ENCODE measurements at places on chromosomes 12 and 14. TPM values are rescaled to one million over a fixed set of nuclear protein-coding genes. Genes with fewer than 3 reads are reported as not detected.
A peak's percentile ranks its signal among the peaks of the same experiment; 100 is the strongest.

DNA sequence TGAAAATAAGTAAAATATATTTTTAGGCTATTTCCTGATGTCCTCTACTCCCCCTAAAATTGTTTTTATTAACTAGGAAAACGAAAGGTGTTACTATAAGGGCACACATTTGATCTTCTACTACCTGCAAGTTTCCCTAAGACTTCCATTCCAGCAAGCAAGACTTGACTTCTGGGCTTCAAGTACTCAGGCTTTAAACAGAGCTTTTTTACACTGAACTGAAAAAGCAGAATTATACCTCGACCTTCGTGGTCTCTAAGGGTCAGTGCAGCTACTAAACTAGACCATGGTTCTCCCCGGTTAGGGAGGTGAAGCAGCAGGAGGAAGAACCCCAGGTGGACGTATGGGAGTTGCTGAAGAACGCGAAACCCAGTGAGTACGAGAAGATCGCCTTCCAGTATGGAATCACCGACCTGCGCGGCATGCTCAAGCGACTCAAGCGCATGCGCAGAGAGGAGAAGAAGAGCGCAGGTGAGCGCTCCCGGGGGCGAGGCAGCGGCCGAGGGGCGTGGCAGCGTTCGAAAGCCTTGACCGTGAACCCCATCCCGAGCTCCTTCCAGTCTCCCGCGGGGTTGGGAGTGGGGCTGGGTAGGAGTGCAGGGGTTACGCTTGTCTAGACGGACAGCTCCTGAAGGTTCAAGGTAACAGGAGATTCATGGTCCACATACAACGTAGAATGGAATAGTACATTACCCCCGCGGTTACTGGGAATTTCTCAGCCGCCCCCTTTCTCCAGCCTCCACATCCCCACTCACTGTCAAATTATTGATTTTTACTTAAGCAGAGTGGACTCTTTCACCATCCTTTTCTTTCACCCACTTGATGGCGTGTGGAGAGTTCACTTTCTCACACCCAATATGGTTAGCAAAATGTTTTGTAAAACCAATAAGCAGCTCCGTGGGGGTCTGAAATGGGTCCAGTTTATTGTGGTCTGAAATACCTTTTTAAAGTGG lies 47.6 kb downstream of the MYBPC1 start:
- peaks cover 18% of the 10 kb centered on the region for H3K4me1 ChIP-seq
- H3K27ac ChIP-seq, result no peak overlapping the region
- H3K4me3 ChIP-seq, result peak overlapping the region; percentile 11
- H3K27me3 ChIP-seq, result peaks cover 9% of the 10 kb centered on the region

SPATS2 gene
- 24.8 TPM for total RNA-seq

TBX5 gene
- not detected for total RNA-seq

DNA sequence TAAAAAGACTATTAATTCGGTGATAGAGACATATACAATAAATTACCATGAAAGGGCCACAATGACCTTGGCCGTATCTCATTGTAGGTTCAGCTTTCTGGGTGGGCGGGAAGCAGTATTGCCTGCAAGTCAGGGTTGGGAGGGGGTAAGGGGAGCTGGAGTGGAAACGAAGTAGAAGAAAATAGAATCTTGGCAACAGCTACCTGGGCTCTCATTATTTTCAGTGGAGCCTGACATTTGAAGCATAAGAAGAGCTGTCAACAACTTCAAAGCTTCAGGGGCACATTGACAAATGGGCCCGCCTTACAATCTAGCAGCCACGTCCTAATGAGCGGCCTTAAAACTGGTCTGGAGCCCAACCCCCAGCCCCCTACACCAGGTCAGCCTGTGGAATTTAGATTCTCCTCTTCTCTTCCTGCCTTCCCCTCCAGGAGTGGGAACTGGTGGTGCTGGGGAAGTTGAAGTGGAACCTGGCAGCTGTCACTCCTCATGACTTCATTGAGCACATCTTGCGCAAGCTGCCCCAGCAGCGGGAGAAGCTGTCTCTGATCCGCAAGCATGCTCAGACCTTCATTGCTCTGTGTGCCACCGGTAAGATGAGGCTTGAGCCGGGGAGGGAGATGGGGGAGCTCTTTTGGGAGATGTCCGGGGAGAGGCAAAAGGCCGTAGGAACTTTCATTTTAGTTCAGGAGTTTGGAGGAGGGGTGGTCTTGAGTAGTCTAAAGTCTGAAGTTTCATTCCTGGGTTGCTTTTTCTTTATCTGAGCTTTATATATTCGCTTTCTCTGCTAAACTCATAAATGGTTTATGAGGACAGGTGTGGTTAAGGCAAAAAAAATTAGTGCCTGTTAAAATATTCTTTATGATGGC lies 5.0 kb downstream of the CCND2 start:
- DNase-seq, result peak; percentile 50
- peaks cover 35% of the 10 kb centered on the region for H3K36me3 ChIP-seq
- no peak overlapping the region for H3K4me3 ChIP-seq
- H3K4me1 ChIP-seq, result peaks cover 14% of the 10 kb centered on the region
- no peaks in the 10 kb centered on the region for H3K27me3 ChIP-seq

DNA sequence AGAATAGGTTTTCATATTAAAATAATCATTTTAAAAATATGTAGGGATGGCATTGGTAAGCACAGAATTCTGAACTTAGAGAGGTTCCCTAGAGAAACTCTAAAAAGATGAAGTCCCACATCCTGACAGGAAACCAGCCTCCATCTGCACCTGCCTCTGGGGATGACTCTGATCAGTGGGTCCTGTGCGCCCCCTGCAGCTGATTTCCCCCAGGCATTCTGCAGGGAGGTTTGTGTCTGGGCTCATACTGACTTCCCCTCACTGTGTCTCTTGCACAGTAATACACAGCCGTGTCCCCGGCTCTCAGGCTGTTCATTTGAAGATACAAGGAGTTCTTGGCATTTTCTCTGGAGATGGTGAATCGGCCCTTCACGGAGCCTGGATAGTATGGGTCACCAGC lies 602.9 kb downstream of the TMEM121 start:
- DNase-seq, result no peak
- H3K27ac ChIP-seq, result no peak overlapping the region
- H3K4me1 ChIP-seq, result no peaks in the 10 kb centered on the region
- no peaks in the 10 kb centered on the region for H3K27me3 ChIP-seq

FLRT2 gene
- 0.87 TPM for total RNA-seq

GRCh38 chr14:22579236-22579635 lies 9.8 kb downstream of the DAD1 start:
- peaks cover 61% of the 10 kb centered on the region for H3K4me1 ChIP-seq
- H3K27me3 ChIP-seq, result no peaks in the 10 kb centered on the region
- H3K36me3 ChIP-seq, result peaks cover 4% of the 10 kb centered on the region

GRCh38 chr14:101774814-101775213 lies 13.3 kb downstream of the PPP2R5C start:
- no peak overlapping the region for H3K4me3 ChIP-seq
- no peaks in the 10 kb centered on the region for H3K36me3 ChIP-seq
- DNase-seq, result no peak
- peaks cover 9% of the 10 kb centered on the region for H3K4me1 ChIP-seq

IFI27 gene
- 193 TPM for total RNA-seq

Measured in stomach (tissue), 19 donors.